Stimulated activated memory B cell treated with anti-CD40 and anti-IgM and Interleukin-4, amounts not matched to agents 10 μg/mL and 1 μg/mL and 100 μg/mL, for 72 hours (primary cell): ENCODE measurements at places on chromosomes 7 and 10.

- no peaks in the 10 kb centered on the region for H3K36me3 ChIP-seq
- no peak for ATAC-seq
- H3K4me3 ChIP-seq = no peak overlapping the region
- H3K4me1 ChIP-seq = peaks cover 23% of the 10 kb centered on the region
These were observed 1.5 kb upstream of the ELN start for GRCh38 chr7:74026406-74026902.

DNA sequence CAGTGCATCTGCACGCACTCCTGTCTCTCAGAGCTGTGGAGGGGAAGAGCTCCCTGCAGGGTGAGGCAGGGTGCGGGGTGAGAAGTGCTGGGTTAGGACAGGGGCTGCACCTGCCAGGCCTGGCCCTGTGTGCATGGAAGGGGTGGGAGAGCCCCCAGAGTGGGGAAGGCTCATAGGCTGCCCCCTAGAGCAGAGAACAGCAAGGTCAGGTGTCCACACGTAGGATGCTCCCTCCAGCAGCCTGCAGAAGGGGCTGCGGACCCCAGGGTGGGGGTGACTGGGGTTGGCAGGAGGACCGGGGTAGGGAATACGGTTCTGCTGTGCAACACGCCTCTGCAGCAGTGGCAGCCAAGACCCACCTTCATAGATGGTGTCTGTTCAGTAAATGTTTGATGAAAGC, 208.6 kb downstream of the PTPRN2 start:
- no peak overlapping the region for H3K4me3 ChIP-seq
- H3K36me3 ChIP-seq = no peaks in the 10 kb centered on the region
- H3K27ac ChIP-seq = no peak overlapping the region

- H3K4me1 ChIP-seq = peaks cover 12% of the 10 kb centered on the region
- no peak overlapping the region for H3K4me3 ChIP-seq
- ATAC-seq = no peak
- peaks cover 5% of the 10 kb centered on the region for H3K36me3 ChIP-seq
- peaks cover 55% of the 10 kb centered on the region for H3K27me3 ChIP-seq
These were observed 78.3 kb downstream of the OTUD1 start for GRCh38 chr10:23517155-23517554.

- no peaks in the 10 kb centered on the region for H3K36me3 ChIP-seq
- no peaks in the 10 kb centered on the region for H3K4me1 ChIP-seq
- no peak for ATAC-seq
- H3K27ac ChIP-seq = no peak overlapping the region
These were observed 30.0 kb upstream of the LANCL2 start for GRCh38 chr7:55335151-55335550.

- H3K4me1 ChIP-seq = peaks cover 10% of the 10 kb centered on the region
- H3K27ac ChIP-seq = no peak overlapping the region
- H3K36me3 ChIP-seq = no peaks in the 10 kb centered on the region
These were observed 19.5 kb upstream of the AKR1E2 start for GRCh38 chr10:4806534-4806933.

DNA sequence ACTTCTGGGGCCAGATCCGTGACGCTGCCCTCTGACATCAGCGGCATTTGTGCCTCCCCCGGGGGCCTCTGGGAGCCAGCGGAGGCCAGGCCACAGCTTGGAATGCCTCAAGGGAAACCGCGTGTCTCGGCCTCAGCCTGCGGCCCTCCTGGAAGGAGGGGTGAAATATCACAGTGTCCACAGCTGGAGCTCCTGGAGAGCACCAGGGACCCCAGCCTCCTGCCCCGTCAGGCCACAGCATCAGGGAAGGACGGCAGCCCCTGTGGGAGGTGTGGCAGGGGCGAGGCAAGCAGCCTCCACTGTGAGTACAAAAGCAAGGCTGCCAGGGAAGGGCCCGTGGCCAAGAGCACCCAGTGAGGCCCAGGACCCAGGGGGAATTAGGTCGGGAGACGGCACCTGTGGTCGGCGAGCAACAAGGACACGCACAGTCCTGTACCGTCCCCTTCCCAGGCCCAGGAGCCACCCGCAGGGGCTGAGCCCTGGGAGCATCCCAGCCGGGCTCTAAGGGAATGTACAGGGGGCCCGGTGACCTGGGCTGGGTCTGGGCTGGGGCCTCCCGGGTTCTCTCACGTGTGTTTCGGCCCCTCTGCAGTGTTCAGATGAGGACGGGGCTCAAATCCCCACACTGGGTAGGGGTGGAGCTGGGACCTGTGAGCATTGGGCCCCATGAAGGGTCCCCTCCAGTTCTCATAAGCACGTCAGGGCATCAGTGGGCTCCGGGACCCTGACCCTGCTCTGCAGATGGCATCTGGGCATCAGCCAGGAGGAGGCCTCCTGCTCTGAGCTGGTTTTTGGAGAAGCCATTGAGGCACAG, 18.7 kb upstream of the KNDC1 start:
- no peaks in the 10 kb centered on the region for H3K36me3 ChIP-seq
- H3K4me3 ChIP-seq = no peak overlapping the region
- ATAC-seq = peak; percentile 34
- H3K27me3 ChIP-seq = peaks cover 51% of the 10 kb centered on the region
- peaks cover 12% of the 10 kb centered on the region for H3K4me1 ChIP-seq
- no peak overlapping the region for H3K27ac ChIP-seq

DNA sequence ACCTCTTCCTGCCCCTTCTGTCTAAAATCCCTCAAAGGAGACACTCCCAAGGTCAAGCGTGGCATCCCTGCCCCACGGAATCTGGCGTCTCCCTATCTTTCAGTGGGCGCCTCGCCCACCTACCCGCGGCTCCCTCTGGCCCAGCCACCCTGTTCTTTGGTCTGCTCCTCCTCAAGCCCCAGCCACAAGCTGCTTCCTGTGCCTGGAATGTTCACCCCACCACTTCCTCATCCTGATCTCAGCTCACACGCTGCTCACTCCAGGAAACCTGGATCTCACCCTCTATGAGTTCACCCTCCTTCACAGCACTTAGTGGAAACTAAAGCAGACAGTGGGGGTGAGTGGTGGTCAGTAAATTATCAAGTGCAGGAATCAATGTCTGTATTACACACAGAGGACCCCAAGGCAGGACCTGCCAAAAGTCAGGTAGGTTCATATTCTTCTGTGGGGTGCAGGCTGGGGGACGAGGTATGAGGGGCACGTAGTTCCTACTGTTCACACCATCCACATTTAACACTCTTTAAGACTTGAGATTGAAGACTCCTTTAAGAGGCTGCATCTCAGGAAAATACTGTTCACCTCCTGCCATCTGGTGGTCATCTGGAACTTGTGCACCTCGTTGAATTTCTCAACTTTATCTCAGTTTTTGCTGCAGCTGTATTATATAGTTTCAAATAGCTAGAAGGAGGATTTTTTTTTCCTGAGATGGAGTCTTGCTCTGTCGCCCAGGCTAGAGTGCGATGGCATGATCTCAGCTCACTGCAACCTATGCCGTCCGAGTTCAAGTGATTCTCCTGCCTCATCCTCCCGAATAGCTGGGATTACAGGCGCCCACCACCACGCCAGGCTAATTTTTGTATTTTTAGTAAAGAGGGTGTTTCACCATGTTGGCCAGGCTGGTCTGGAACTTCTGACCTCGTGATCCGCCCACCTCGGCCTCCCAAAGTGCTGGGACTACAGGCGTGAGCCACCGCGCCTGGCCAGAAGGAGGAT, 166.6 kb downstream of the ARHGAP21 start:
- H3K4me3 ChIP-seq = no peak overlapping the region
- no peak overlapping the region for H3K27ac ChIP-seq
- H3K36me3 ChIP-seq = no peaks in the 10 kb centered on the region
- ATAC-seq = no peak
- no peaks in the 10 kb centered on the region for H3K27me3 ChIP-seq
- H3K4me1 ChIP-seq = no peaks in the 10 kb centered on the region
